ENCODE measurements at places on chromosomes 3 and 15.

- no peak for DNase-seq
Measured at GRCh38 chr3:138359919-138360868, 11.8 kb downstream of the MRAS start.

- DNase-seq: no peak
Measured at GRCh38 chr3:152357587-152357986, 88.9 kb downstream of the MBNL1 start.

DNA sequence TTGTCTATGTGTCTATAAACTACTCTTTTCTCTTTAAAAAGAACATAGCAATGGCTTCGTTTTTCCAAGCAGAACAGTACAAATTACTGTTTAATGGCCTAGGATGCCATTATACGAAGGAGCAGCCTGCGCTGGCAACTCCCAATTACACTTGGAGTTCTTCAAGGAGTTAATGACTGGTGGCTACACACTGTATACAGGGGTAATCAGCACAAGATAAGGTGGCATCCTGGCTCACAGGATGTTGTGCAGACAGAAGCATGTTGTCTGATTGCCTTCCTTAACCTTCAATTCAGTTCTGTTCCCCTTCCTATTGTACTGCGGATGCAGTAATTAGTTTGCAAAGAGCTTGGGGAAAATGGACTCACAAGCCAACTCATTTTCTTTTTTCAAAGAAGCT is 250.7 kb upstream of the ROBO2 start:
- DNase-seq: no peak

DNA sequence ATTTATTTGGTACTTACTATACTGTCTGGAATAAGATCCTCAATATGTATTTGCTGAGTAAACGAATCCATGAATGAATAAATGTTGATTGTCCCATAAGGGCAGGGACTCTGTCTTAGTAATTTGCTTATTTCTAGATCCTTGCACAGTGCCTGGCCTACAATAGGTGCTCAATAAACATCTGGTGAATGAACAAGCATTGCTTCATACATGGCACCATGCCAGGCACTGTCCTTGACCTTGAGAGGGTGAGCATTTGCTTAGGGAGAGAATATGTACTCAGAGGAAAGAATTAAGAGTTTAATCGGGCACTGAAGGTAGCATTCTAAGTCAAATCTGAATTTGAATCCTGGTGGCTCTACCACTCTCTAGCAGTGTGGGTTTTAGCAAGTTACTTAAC is 282.1 kb downstream of the THSD4 start:
- no peak for DNase-seq

- no peak for DNase-seq
Measured at GRCh38 chr3:53815067-53815466, 31.2 kb downstream of the CHDH start.

GRCh38 chr3:128487813-128488635 is 5.0 kb downstream of the GATA2 start:
- DNase-seq: peak; percentile 94

GRCh38 chr3:17891139-17891856 is 148.9 kb upstream of the TBC1D5 start:
- DNase-seq: peak; percentile 35

GRCh38 chr3:140756240-140757016 is 78.6 kb downstream of the TRIM42 start:
- DNase-seq: no peak

- peak; percentile 40 for DNase-seq
Measured at GRCh38 chr3:160804762-160805161, 48.7 kb downstream of the PPM1L start.

- DNase-seq: no peak
Measured at GRCh38 chr3:134971306-134971705, 176.2 kb downstream of the EPHB1 start.

- DNase-seq: peak; percentile 49
Measured at GRCh38 chr3:4533489-4534443, 40.6 kb downstream of the ITPR1 start.

DNA sequence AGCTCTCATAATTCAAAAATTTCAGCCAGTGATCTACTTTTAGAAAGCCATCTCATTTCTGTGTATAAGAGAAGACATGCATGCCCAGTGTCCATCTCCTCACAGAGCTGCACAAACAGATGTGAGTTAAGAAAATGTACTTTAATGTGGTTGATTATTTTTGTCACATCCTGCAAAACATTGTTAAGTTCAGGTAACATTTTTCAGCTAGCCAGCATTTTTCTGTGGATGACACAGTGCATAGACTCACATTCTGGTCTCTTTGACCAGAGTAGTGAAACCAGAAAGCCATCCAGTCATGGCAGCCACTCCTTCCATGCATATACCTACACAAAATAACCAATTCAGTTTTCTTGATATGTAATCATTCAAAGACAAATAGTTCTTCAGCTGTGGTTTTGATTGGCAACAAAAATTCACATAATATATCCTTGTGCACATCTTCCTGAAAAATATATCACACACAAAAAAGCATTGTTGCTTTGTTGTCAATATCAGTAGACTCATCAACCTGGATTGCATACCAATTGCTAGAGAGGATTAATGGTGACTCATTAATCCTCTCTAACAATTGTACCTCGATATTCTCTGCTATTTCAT is 2.1 kb upstream of the PLSCR1 start:
- no peak for DNase-seq

- no peak for DNase-seq
Measured at GRCh38 chr15:42057799-42058646, 36.3 kb downstream of the PLA2G4D start.

GRCh38 chr3:2589336-2589969 is 490.8 kb downstream of the CNTN4 start:
- DNase-seq: no peak

DNA sequence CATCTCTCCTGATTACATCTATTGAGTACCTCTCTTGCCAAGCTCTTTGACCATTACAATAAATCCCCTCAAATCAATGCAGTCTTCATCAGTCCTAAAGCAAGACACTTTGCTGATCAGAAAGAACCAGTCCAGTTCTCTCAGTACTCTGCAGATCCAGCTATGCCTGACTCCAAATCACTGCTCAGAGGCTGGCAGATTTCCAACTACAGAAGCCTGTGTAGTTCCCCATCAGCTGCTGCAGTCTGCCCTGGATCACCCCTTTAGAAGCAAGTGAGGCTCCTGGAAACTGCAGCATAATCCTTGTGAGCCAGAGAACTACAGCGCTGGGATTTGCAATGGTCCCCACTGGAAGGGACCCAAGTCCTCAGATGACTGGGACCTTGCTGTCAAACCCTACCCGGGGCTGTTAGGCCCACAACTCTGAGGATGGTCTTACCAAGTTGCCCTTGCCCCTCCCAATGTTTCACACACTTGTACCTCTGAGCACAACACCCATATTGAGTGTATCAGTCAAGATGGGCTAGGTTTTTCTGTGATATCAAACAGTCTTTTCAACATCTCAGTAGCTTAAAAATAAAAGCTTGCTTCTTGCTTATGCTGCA is 81.9 kb upstream of the TOPAZ1 start:
- no peak for DNase-seq

GRCh38 chr15:52584414-52584813 is 15.6 kb upstream of the ARPP19 start:
- DNase-seq: no peak

- DNase-seq: no peak
Measured at GRCh38 chr15:69462030-69462492, 9.4 kb downstream of the RPLP1 start.

GRCh38 chr15:73370151-73370550 is 1.4 kb upstream of the HCN4 start:
- no peak for DNase-seq

- no peak for DNase-seq
Measured at GRCh38 chr15:63323798-63324563, 46.6 kb downstream of the APH1B start.

GRCh38 chr3:149145356-149145755 is 15.9 kb downstream of the HPS3 start:
- DNase-seq: no peak

DNA sequence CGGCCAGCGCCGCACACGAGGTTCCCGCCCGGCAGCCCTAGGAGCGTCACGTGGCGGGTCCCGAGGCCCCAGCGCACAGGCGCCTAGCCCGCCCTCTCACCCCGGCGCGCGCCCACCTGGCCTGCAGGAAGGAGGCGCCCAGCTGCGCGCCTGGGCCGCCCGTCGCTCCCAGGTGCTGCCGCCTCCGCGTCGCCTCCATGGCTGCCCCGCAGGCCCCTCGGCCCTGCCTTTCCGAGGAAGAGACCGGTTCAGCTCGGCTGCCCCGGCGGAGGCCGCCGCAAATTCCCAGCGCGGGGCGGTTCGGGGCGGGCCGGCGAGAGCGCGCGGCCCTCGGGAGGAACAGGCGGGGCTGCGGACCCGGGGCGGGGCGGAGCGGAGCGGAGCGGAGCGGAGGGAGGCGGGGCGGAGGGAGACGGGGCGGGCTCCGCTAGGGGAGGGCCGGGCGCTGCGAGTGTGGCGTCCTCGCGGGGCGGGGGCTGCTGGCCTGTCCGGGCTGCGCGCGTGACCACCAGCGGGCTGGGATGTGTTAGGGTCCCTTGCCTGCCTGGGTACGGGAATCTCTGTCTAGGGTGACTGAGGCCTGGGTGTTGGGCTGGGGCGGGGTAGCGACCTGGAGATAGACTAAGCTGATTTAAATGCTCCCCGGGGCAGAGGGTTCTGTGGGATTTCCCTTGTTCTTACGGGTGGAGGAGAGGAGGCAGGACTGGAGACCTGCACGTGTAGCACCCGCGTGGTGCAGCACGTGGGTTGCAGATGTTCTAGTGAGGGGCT is at the start of gene CLN6:
TSS of gene CLN6 (minus strand) at position 343 of the 771 bp plus-strand sequence. CDS start at position 199, 144 bp downstream.
- DNase-seq: peak; percentile 72

DNA sequence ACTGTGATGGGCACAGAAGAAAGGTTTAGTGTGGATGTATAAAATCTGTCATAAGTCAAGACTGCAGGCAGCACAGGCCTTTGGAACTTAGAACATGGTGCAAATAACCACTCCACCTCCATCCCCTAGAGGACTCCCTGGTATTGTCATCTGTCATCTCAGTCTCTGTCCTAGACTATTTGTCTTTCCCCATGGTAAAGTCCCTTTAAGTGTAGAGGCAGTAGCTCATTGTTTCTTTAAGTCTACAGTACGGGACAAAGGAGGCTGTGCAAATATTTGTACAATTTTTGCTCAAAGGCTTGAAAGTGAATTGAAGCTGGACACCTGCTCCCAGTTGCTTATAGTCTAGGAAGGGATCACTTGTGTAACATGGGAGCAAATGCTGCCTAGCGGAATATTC is 3.2 kb upstream of the PXYLP1 start:
- no peak for DNase-seq

GRCh38 chr15:78192826-78193594 is 41.4 kb downstream of the ACSBG1 start:
- DNase-seq: no peak

GRCh38 chr3:49665822-49666519 is 8.2 kb upstream of the APEH start:
- no peak for DNase-seq

DNA sequence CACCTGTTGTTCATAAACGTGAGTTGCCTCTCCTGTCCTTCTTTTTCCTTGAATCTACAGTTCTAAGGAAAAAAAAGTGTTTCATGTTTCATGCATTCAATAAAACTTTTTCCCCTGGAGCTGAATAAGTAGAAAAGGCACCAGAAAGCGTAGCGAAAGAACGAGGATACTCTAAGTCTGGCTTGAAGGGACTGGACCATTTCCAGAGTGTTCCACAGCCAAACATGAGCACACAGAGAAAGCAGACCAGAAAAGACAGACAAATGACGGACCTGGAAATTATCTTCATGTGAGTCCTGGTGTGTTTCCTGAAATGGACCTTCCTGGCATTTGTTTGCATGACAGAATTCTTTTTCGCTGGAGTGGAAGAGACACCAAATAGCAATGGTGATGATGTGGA is 204.7 kb downstream of the SV2B start:
- DNase-seq: no peak

GRCh38 chr15:42621386-42621785 is 46.0 kb downstream of the STARD9 start:
- no peak for DNase-seq

DNA sequence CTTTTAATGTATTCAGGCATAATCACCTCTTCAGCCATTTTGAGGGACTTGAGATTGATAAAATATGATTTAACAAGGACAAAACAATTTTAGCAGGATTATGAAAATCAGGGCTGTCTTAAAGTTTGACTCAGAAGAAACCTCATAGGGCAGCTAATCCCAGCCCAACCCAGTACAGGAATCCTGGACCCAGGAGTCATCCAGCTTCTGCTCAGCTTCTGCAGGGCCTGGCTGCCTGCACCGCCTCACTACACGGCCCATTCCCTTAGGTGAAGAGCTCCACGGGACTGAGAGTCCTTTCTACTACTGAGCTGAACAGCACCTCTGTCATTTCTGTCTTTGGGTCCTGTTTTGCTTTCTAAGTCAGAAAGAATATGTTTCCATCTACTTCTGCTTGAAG is 37.5 kb downstream of the ARHGAP31 start:
- DNase-seq: no peak
